ENCODE measurements at places on chromosomes 1 and 21. TPM values are rescaled to one million over a fixed set of nuclear protein-coding genes. Genes with fewer than 3 reads are reported as not detected.

DNA sequence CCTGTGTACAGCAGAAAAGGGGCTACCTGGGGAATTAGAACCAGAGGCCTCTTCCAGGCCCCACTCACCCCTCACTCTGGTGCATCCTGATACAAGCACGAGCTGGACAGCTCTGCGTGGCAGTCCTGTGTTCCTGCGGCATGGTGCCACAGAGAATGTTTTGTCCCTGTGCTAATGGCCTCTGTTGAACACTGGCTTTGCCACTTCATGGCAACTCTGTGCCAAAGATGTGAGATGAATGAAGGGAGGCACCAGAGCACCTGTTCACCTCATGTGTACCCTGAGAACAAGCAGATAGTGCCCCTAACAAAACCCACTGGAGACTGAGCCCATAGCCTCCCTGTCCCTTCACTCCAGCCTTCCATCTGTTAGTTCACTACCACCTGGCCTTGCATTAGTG, 199.3 kb upstream of the COA6 start:
- no peak for DNase-seq

Gene NPHS2
- not detected for total RNA-seq

GRCh38 chr1:230584660-230585059, 57.6 kb upstream of the COG2 start:
- no peak for DNase-seq

- DNase-seq, result no peak
Measured at GRCh38 chr1:110305900-110306420, 33.2 kb upstream of the RBM15 start.

GRCh38 chr1:5682626-5683225, 309.5 kb downstream of the NPHP4 start:
- DNase-seq, result no peak

Measured in activated T-helper 2 cell treated with anti-CD3 and anti-CD28 coated beads, Interferon-gamma antibody, Interleukin-2, Interleukin-4, amounts not matched to agents 10 μg/mL and 5 μg/mL and 100 μg/mL, durations not matched to agents 14 hours and 24 hours and 36 hours (primary cell).